ENCODE measurements at places on chromosomes 5 and 9. TPM values are rescaled to one million over a fixed set of nuclear protein-coding genes. Genes with fewer than 3 reads are reported as not detected.

The UNC13B gene
- 14.6 TPM for total RNA-seq

The SLC1A3 gene
- 19.5 TPM for total RNA-seq

The NR2F1 gene
- 1.8 TPM for total RNA-seq

The MSMP gene
- 0.18 TPM for total RNA-seq

The USP20 gene
- total RNA-seq: 6.0 TPM

Data from muscle of leg (tissue), 16 donors.